Stomach (tissue), 19 donors: ENCODE measurements at places on chromosomes 4 and X. TPM values are rescaled to one million over a fixed set of nuclear protein-coding genes. Genes with fewer than 3 reads are reported as not detected.
A peak's percentile ranks its signal among the peaks of the same experiment; 100 is the strongest.

DNA sequence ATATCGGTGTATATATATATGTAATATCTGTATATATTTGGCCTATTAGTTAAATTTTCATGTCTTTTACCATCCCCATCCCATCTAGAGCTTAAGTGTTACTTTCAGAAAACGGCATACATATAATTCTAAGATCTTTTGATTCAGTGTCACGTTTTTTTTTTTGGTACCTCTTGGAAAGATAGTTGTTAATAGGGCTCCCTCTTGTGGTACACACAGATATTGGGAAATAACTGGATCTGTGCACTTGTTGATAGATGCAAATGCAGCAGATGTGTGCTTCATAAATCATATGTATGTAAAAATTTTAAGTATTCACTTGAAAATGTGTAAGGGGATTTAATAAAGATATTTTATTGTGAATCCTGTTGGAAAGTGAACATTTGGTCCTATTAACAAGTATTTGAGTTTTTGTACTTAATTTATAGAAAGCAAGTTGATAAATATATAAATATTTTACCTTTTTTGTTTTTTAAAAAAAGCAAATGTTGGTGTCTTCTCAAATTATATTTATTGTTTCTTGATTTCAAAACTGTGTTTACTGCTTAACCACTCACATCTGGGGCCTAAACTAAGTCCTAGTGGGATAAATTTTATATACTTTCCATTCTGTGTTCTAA is 74.7 kb downstream of the PAQR3 start:
- DNase-seq, result peak; percentile 88

- DNase-seq, result no peak
Observed at GRCh38 chrX:31057291-31057690, 14.6 kb downstream of the FTHL17 start.

GRCh38 chrX:40415675-40416074 is 165.1 kb upstream of the ATP6AP2 start:
- DNase-seq, result peak; percentile 31

GRCh38 chr4:74999714-75000309 is 66.9 kb downstream of the PARM1 start:
- no peak for DNase-seq

CEP135 gene
- total RNA-seq, result 11.7 TPM

RAB39B gene
- total RNA-seq, result not detected

PLP1 gene
- total RNA-seq, result 2.3 TPM

DMP1 gene
- total RNA-seq, result not detected

CYLC1 gene
- not detected for total RNA-seq
